ENCODE measurements at places on chromosomes 5 and 9. TPM values are rescaled to one million over a fixed set of nuclear protein-coding genes. Genes with fewer than 3 reads are reported as not detected.
A peak's percentile ranks its signal among the peaks of the same experiment; 100 is the strongest.

- no peak for DNase-seq
Observed at GRCh38 chr5:122656577-122656976, 118.3 kb upstream of the SNX2 start.

- DNase-seq, result no peak
Observed at GRCh38 chr9:98494852-98495251, 213.9 kb downstream of the GABBR2 start.

GRCh38 chr5:160643616-160644240 is 208.3 kb downstream of the ATP10B start:
- no peak for DNase-seq

DNA sequence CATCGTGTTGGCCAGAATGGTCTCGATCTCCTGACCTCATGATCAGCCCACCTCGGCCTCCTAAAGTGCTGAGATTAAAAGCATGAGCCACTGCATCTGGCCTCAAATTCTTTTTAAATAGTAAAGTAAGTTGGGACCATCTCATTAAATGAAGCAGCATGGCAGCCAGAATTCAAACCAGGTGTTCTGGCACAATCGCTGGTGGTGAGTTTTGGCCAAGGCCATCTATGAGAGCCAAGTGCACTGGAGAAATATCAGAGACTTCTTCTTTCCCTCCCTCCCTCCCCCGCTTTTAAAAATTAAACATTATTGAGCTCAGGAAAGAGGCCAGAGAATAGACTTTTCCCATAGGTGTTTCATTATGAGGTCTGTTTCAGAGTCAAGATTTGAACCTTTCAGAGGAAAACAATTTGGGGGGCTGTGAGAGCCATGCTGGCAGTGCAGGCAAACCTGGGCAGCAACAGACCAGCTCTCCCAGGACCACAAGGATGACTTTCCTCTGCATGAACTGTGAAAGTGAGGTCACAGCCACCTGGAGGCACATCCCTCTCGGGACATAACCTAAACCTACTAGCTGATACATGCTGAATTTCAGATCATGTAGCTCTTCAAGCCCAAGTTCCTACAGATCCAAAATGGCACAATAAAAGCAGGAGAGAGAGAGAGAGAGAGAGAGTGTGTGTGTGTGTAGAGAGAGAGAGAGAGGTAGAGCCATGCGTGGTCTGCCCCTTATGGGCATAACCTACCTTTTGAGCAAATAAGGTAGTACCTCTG is 94.6 kb upstream of the DMRT1 start:
- no peak for DNase-seq

- no peak for DNase-seq
Observed at GRCh38 chr9:77750981-77751340, 102.8 kb upstream of the GNA14 start.

- DNase-seq, result no peak
Observed at GRCh38 chr5:91318724-91319123, 64.4 kb downstream of the ARRDC3 start.

DNA sequence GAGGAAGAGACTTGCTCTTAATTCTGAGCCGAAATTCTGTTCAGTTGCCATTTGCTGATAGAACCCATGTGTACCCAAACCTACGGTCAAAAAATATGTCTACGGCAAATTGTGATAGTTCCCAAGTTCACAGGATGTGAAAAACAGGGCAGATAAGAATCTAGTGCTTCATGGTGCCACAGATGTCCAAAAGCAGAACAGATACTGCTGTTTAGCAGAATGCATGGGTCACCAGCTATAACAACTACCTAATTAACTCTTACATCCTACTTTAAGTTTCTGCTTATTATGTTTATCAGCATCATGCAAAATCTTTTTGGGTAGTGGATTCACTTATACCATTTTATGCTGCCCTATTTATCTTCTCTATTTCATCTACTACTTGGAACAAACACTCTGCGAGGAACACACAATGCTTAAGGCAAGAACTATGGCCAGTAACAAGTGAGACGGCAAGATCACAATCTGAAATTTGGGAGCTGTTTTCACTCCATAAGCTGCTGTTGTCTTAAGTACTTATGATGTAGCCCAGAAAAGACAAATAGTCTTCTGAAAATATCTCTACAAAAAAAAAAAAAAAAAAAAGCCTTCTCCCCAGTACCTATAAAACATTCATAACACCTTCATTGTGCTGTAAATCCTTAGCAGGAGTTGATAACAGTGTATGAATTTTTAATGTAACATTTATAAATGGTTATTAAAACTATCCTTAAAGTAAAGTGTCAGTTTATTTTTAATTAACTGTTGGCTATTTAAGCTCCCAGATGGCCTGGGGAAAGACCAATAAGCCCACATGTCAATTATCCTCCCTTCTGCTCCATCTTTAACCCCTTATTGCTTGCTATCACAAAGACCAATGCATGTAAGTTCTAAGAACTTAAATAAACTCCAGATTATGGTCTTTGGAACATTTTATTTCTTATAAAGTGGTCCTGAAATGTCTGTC is 232.3 kb downstream of the TLR4 start:
- no peak for DNase-seq

DNA sequence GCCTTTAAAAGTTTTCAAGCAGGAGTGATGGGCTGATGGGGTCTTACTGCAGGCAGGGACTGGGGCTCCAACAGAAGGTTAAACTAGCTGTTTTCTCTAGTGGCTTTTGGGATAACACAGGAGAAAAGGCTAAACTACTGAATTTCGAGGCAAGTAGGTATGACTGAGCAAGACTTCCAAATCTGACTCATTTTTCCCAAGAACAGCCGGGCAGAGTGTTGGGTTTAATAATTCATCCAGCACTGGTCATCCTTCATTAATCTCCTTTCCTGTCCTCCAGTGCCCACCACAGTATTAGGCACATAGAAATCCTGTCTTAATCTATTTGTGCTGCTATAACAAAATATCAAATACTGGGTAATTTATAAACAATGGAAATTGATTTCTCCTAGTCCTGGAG is 20.5 kb downstream of the MSX2 start:
- DNase-seq, result no peak

GRCh38 chr5:124732428-124733328 is 13.8 kb downstream of the ZNF608 start:
- no peak for DNase-seq

DNA sequence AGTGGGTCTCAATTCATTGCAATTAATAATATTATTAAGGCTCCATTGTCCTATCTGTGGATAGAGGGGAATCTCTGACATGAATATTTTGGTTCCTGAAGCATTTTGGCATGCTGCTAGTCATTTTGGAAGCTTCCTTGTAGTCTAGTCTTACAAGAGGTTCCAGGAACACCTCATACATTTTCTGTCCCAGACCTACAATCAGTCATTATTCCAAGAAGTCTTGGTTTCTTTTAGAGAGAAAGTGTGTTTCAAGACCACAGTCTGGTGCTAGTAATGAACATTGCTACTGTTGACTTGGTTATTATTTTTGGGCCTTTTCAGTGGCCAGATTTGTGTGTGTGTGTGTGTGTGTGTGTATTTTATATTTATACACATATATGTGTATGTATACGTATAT is 98.9 kb downstream of the ERCC6L2 start:
- no peak for DNase-seq

- no peak for DNase-seq
Observed at GRCh38 chr5:142825378-142826089, 55.4 kb downstream of the ARHGAP26 start.

GRCh38 chr5:173454361-173454735 is 126.1 kb upstream of the STC2 start:
- DNase-seq, result peak; percentile 79

- DNase-seq, result peak; percentile 43
Observed at GRCh38 chr5:18745042-18745987, 1111.1 kb downstream of the TAF11L14 start.

DNA sequence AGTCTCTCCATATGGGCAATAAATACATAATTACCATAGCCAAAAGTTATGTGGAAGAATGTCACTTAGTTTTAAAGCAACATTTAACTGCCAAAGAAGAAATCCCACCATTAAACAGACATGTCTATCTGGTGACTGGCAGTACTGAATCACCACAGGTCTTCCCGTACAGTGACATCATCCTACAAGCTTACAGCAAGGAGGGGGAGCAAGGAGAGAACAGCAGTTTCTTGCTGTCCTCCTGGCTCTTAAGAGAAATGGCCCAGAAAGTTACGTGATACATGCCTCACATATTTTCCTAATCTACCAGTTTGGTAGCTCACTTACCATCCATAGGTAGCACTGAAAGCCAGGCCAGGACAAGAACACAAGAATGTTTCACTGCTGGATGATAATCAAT is 671.0 kb downstream of the DMRTA1 start:
- no peak for DNase-seq

DNA sequence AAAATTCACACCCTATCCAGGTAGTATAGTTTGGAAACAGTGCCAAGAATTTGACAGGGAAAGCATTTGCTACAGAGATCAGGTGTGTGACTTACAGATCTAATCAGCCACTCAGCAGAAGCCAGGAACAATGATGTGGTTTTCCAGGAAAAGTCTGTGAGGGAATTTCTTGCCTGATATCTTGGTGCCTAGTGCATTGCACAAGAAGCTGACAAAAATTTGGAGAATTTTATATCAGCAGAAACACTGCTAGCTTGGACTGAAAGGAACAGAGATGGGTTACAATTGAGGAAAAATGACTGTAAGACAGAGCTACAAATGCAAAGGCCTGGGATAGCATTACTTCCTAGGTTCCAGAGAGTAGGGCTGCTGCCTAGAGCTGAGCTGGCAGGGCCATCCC is 658.1 kb upstream of the CHD1 start:
- no peak for DNase-seq

DNA sequence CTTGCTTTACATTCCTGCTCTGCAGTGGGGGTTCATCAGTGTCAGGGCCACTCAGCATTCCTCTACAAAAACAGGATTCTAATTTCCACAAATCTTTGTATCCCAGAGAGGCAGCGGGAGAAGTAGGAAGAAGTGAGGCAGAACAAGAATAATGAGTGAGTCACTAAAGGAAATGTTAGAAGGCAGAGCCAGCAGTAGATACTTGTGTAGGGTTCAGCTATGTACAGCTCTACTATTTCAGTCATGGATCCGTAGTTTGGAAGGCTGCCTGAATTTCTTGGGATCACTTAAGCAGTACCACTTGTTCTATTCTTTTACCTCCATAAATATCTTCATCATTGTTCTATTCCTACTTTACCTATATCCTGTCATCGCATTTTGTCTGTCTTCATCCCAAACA is 246.3 kb upstream of the TLE4 start:
- DNase-seq, result no peak

DNA sequence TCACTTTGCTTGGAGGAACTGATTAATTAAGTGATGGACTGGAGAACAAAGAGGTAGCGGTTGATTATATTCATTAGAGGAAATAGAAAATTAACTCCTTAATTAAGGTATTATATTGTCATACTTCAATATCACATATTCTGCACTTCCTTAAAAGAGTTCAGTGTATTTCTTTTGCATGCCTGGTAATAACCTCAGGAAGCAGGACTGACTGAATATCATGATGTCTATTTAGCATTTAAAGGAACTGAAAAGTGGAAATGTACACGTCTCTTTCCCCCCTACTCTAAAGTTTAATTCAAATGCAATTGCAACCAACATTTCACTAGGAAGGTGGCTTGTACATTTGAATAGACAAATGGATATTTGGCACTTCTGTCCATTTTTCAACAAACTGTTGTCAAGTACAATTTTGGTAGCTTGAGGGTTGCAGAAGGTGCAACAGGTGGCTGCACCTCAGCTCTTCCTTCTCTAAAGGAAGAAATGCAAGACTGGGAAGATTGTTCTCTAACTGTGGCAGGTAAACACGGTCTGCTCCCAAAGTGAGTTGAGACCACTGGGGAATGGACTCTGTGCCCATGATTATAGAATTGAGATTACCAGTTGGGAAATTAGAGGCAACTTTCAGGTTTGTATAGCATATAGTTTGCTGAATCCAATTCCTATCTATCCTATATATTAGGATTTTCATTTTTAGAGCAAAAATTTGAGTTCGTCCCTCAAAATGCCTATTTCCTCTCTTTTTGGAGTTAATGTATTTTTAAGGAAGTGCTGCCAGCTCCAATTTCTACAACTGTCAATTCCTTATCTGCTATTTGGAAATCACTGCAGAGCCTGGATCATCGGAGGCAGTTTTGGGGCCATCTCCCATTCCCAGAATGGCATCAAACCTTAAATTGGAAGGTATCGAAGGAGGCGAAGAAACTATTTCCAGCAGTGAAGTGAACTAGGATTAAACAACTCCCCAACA is 98.9 kb upstream of the TAF11L2 start:
- no peak for DNase-seq

IQGAP2 gene
- total RNA-seq, result not detected

IL4 gene
- not detected for total RNA-seq

NOTCH1 gene
- 6.0 TPM for total RNA-seq

LRRC26 gene
- not detected for total RNA-seq

CDC37L1 gene
- 4.8 TPM for total RNA-seq

YIPF5 gene
- total RNA-seq, result 121 TPM

ENHO gene
- total RNA-seq, result not detected

SMIM33 gene
- total RNA-seq, result not detected

ANKDD1B gene
- not detected for total RNA-seq

C5orf52 gene
- total RNA-seq, result not detected
